ENCODE measurements at places on chromosomes 4 and X.

DNA sequence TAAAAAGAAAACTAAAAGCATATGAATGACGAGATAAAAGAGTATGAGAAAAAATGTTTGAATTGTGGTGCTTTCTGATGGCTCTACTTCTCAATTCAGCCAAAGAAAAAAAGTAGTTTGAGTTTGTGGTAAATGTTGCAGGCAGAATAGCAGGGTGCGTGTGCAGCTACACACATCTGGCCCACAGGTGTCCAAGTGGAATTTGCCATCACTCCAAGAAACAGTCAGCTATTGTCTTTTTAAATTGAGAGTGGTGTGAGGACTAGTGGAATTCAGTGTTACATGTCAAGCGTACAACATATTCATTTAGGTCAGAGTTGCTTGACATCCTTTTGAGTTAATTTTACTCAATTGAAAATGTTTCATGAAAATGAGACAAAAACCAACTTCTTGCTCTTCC lies 424.8 kb upstream of the MAD2L1 start:
- DNase-seq, result no peak

- DNase-seq, result no peak
These were observed 27.6 kb upstream of the MSX1 start for GRCh38 chr4:4831825-4832224.

- DNase-seq, result no peak
These were observed 433 bp upstream of the COQ2 start for GRCh38 chr4:83285055-83285407.

- no peak for DNase-seq
These were observed 304.7 kb upstream of the TAPT1 start for GRCh38 chr4:16530688-16531635.

- no peak for DNase-seq
These were observed 319.1 kb downstream of the GPAT3 start for GRCh38 chr4:83855044-83855443.

- DNase-seq, result no peak
These were observed 79.9 kb downstream of the NHSL2 start for GRCh38 chrX:71990518-71990917.

- DNase-seq, result no peak
These were observed 7.5 kb upstream of the GPC3 start for GRCh38 chrX:133992882-133993281.

DNA sequence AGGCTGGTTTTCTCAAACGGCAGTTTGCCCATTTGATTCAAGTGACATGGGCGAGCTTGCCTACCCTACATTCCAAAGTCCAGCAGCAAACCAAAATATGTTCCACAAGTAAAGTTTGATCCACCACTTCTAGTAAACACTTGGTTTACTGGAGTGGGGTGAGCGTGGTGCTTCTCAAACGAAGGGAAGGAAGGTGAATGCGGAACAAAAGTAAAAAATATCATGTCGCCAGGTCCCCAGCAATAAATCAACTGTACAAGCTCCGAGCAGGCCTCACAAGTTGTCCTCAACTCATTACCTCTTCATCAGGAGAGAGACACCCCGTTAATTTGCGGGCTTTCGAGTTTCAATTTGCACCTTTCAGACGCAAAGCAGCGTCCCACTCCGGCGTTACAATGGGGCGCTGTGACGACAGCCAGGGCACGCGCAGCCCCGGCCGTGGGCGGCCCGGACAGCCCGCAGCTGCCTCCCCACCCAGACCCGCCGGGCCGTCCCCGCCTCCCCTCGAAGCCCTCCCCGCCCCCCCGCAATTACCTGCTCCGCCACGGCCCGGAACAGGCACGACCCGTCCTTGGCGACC lies 1.0 kb downstream of the OTUD4 start:
- DNase-seq, result no peak

- DNase-seq, result peak; percentile 29
These were observed 46.7 kb downstream of the C4orf46 start for GRCh38 chr4:158624889-158625478.

GRCh38 chrX:29530501-29530900 lies 684.9 kb upstream of the MAGEB2 start:
- DNase-seq, result no peak

DNA sequence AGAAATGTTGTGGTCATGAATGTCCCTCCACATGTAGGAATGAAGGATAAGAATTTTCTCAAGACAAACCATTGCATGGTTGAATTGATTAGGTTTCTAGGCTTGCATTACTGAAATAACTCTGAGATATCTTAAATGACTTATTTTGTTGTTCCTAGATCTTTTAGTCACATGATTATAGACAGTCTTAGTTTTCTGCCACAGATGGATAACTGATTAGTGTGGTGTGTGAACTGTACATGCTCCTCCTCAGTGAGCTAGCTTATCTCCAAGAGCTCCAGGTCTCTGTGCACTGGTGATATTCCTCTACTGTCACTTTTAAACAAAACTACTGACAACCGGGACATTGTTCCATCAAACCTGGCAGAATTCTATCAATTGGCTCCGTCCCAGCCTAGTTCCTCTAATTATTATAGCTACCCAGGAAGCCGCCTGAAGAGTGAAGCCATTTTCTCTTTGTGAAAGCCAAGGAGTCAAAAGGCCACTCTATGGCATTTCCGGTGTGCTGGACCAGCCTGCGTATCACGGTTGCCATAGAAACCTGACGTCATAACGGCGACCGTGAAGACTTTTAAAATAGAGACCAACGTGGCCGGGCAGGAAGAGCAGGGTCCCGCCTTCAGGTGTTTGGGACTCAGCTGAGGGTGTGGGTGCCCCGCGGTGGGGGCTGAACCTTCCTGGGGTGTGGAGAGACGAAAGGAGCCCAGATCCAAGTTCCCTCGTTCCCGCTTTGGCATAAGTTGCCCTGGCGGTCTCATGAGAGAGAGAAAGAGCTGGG lies 28.1 kb downstream of the BEX3 start:
- DNase-seq, result peak; percentile 59

GRCh38 chr4:108337923-108338322 lies 169.2 kb upstream of the LEF1 start:
- DNase-seq, result no peak
